ENCODE measurements at places on chromosomes 1 and 21.

DNA sequence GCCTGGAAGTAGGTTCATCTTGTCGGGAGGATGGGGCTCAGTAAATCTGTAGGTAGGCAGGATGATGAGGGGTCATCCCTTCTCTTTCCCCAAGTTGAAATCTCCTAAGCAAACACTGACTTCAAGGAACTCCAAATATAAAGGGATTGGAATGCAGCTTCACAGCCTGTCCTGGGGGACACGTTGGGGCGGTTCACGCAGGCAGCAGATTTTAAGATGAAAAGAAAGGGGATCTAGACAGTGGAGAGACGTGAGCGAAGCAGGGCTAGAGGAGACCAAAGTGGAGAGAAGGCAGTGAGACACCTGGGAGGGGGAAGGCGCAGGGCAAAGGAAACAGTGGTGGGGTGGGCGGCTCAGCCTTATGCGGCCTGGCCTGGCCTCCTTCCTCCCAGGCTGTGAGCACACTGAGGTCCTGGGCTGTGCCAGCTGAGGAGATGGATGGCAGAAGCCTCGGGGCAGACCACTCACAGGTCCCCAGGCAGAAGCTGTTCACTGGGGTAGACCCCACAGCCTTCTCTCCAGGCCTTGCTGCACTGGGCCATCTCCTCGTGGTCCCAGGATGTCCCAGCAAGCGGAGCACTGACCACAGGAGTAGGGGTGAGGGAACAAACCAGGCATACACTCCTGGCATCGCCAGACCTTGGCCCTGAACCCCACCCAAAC, 51.7 kb downstream of the TOR1AIP2 start:
- no peak for DNase-seq

GRCh38 chr1:242629396-242629795, 104.9 kb upstream of the PLD5 start:
- no peak for DNase-seq

DNA sequence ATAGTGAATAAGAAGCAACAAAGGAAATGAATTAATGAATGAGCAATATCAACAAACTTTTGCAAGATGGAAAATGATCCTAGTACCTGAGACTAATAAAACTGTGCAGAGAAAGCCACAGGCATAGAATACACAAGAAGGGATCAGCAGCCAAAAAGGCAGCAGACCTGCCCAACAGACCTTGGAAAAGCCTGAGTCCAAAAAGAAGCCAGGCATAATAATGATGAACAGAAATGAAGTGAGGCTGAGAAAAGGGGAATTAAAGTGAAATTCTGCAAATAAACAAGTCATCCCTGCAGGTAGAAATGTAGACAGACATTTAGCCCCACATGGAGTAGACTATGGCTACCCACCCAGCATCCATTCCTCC, 10.3 kb upstream of the PHTF1 start:
- no peak for DNase-seq

DNA sequence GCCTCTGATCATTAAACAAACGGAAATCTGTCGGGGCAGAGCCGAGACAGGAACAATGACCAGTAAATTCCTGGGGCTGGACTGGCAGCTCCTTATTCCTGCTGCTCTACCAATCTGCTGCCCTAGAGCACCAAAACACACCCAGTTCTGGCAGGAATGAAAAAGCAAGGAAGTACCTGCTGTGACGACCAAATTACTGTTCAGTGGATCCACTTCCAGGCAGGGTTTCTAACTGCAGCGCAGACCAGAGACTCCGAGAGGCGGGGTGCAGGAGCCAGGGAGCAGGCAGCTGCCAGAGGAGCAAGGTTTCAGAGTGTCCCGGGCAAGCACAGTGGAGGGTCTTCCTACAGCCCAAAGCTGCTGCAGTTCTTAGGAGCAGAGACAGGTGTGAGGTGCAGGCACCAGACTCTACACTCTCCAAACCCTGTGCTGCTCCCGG, 32.4 kb downstream of the KANK4 start:
- no peak for DNase-seq

DNA sequence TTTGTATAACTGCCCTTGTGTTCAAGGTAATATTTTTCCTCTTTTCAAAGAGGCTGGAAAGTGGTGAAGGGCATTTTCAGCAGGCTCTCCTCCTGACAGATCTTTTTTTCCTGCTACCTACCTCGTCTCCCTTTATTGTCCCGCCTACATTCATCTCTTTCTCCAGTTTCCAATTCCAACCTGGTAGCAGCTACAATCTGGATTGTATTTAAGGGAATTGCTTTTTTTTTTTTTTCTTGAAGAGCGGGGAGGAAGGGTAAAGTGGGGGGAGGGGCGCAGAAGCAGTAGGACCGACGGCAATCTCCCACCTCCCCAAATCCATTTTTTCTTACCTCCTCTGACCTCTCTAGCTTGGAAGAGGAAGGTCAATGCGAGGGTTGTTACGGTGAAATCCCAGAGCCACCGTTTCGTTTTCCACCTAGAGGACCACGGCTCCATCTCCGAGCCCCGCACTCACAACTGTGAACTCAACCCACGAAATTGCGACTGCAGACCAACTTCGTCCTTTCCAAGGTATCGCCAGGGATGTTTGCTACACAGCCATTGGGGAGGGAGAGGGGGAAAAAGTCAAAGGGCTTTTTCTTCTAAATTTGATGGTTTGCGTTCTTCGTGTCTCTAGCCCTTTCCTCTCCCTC, 464 bp downstream of the COL11A1 start:
- no peak for DNase-seq

DNA sequence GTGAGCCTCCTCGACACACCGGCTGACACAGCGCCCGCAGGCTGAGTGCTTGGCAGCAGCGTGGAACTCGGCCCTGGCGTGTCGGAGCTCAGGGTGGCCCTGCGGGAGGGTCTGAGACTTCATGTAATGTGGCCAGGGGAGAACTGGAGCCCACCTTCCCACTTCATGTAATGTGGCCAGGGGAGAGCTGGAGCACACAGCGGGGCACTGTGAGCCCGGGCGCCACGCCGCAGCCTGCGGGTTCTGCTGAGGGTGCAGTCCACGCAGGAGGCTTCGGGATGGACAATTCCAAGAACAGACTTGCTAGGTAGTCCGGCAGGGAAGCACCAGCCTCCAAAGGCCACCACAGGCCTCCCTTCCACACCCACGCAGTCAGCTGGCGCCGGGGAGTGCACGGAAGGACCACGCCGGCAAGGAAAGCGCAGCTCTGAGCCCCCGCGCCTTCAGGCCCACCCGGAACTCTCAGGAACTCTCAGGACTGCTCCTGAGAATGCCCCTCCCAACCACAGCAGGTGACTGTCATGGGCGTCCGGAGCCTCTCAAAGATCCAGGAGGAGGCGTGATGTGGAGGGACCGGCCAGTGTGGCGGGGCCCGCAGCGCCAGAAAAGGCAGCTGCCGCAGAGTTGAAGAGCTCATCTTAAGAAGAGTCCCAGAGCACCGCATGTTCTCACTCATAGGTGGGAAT, 19.3 kb upstream of the ADARB1 start:
- DNase-seq, result no peak

DNA sequence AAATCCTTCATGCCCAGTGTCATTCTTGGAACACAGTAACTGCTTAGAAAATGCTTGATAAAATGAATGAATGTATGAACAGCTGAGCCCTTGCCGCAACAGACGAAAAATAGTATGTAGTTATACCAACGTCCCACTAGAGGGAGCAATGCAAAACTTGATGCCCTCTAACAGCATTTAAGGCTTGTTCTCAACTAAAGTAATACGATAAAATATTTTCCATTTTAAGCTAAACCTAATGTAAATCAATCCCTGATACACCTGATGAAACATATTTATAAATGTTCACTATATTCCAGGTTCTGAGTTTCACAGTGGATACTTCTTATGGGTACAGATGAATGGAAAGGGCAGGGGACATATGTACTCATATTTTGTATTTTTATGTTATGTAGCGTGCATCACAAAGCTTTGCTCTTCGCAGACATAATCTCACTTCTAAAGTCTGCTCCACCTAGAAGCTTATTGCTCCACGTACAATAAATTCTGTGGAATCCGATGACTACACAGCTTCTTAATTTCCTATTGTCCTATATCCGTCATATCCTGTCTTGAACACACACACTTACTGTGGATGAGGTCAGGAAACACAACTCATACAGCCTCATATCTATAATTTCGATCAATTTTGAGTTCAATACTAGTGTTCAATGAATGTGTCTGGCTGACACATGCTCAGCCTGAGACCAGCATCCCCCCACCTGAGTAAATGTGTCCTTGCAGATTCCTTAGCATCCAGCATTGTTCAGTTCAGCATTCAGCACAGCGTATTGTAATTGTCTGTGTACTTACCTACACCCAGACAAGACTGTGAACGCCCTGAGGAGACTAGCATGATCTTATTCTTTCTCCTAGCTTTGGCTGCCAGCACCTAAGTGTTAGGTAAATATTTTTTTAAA, 4.4 kb upstream of the UTP25 start:
- DNase-seq, result peak; percentile 52

GRCh38 chr21:44644878-44645277, 1.3 kb upstream of the KRTAP10-11 start:
- DNase-seq, result no peak

DNA sequence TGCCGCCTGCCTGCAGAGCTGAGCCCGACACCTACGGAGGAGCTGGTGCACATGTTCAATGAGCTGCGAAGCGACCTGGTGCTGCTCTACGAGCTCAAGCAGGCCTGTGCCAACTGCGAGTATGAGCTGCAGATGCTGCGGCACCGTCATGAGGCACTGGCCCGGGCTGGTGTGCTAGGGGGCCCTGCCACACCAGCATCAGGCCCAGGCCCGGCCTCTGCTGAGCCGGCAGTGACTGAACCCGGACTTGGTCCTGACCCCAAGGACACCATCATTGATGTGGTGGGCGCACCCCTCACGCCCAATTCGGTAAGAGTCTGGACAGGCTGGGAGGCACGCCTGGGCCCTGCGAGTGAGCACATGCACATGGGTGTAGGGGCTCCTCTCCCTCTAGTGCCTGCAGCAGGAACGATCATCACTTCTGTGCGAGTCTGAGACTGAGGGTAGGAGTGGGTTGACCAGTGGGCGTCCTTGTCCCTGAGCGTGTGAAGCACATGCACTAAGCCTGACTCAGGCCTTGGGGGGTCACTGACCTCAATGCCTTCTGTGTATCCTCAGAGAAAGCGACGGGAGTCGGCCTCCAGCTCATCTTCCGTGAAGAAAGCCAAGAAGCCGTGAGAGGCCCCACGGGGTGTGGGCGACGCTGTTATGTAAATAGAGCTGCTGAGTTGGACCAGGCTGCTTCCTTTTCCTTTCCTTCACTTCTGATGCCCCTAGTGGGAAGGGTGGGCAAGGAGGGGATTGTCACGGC, 6.9 kb downstream of the DMAP1 start:
- no peak for DNase-seq

- DNase-seq, result no peak
Measured at GRCh38 chr21:39863111-39863510, 4.1 kb upstream of the PCP4 start.

- DNase-seq, result no peak
Measured at GRCh38 chr1:247456021-247456420, 1.9 kb downstream of the OR2B11 start.

GRCh38 chr1:206065547-206066145, 12.7 kb downstream of the RHEX start:
- no peak for DNase-seq

- DNase-seq, result no peak
Measured at GRCh38 chr1:58466630-58467241, 79.8 kb downstream of the OMA1 start.

DNA sequence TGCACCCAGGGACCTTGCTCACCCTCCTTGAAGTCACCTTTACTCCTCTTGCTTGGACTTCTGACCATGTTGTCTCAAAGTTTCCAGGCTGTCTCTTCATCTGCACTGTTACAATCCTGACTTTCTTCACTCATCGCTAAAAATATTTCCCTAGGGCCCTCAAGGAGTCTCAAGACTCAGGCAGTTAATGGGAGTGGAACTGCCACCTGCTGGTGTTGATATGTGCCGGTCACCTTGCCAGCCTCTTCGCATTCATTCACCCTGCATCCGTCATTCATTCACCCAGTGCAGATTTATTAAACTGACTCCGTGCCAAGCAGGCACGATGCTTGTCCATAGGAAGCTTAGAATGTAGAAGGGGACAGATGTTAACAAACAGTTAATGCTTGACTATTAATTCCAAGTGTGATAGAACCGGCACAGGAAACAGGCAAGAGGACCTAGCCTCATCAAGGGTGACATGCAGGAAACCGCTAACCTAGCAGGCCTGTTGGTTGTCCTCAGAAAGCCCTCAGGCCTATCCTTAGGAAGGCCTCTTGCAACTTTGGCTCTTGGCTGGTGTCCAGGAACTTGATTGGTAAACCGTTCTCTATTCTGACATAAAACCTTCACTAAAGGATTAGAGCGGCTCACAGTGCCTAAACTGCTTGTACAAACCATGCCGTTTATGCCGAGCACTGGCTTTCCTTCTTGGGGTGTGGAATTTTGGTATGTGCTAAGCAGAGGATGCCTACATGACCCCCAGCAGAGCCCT, 342.2 kb downstream of the CAMTA1 start:
- no peak for DNase-seq

DNA sequence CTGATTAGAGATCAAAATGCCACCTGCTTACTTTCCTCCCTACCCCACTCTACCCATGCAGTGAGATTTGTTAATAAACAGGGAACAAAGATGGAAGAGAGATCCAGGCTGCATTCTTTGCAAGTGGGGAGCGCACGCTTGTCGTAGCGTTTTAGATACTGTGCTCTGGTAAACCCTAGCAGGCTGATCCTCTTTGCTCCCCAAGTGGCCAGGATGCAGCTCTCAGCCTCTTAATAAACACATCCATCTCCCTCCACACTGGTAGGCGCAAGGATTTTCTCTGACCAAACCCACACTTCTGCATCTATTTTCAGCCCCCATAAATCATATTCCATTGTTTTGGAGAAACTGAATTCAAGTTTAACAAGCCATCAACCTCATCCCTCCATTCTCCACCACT, 2.9 kb downstream of the PGBD5 start:
- DNase-seq, result no peak

DNA sequence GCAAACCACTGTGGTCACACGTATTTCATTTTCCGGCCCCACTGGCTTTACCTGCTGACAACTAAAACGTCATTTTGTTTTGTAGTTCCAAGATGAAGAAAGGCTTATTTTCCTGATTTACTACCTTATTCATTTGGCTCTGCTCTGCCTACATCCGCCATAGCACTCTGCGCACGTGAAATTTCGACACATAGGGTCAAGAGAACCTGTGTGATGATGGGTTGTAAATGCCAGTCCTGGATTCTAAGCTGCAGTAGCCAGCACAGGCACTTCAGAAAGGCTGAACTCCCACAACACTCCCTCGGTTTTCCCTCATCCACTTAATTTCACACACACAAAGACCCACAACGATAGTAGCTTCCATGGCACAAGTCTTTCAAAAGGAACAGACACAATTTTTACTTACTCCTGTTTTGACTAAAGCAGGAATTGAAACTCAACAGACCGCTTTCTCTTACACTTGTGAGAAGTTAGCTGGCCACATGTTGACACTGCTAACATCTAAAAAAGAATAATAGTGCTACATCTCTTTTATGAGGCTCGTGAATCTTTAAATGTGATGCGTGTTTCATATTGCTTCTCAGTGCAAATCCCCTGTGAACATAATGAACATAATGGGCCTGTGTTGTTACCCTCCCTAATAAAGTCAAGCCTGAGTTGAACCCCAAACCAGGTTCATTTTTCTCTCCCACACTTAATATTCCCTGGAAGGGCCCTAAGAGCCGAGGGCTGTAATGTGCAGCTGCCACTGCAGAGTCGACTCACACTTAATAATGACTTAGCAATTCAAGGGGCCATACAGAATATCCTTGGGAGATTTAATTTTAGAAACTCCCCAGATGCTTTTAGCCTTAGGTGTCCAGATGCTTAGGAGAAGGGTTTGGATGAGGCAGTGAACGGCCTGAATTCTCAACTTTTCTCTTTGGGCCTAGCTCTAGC, 1.5 kb upstream of the RUNX1 start:
- DNase-seq, result no peak

- DNase-seq, result no peak
Measured at GRCh38 chr1:157725221-157725577, 24.6 kb upstream of the FCRL3 start.

Data from stromal cell of bone marrow (primary cell).